ENCODE measurements at places on chromosomes 11 and 22. TPM values are rescaled to one million over a fixed set of nuclear protein-coding genes. Genes with fewer than 3 reads are reported as not detected.

DNA sequence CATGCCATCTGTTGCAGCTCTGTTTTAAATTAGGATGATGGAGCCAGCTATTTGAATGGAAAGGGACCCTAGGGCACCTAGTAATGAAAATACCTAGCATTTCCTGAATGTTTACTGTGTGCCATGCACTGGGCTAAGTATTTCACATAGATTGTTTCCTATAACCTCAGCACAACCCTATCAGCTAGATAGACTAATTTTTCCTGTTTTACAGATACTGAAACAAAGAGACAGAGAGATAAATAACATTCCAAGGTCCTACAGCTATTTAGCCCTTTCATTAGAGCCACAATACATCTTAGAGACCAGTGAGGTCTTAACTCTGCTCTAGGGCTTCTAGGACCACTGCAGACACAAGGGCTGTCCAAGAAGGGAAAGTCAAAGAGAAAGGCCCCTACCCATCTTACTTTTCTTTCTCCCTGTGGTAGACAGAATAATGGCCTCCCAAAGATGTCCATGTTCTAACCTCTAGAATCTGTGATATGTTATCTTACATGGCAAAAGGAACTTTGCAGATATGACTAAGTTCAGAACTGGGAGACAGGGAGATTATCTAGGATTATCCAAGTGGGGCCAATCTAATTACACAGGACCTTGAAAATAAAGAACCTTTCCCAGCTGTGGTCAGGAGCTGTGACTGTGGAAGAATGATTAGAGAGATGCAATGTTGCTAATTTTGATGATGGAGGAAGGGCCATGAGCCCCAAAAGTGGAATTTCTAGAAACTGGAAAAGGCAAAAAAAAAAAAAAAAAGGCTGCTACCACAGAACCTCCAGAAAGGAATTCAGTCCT is 157.0 kb downstream of the CCDC34 start:
- DNase-seq = no peak
- H3K27ac ChIP-seq = peak overlapping the region; percentile 31
- H3K4me3 ChIP-seq = no peak overlapping the region

DNA sequence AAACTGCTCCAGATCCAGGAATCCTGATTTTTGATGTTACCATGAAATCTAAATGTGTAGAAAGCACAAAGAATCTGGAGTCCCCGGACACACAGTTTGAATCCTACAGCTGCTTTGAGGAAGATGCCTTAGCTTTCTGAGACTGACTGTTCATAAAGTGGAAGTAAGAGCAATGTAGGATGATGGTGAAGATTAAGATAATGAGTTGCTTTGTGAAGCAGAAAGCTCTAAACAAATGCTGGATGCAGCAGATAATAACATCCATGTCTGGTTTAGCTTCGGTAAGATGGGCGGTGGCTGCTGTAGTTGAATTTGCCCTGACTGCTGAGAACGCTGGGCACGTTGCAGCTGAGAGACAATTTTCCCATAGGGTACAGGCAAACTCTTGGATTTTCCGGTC is 20.1 kb downstream of the OVOL1 start:
- no peak overlapping the region for H3K4me3 ChIP-seq
- H3K36me3 ChIP-seq = no peaks in the 10 kb centered on the region
- no peak for DNase-seq
- H3K27me3 ChIP-seq = peaks cover 70% of the 10 kb centered on the region
- no peak overlapping the region for H3K27ac ChIP-seq

The SIK3 gene
- 36.3 TPM for total RNA-seq

The MUC15 gene
- not detected for total RNA-seq

The APOA4 gene
- not detected for total RNA-seq

The NFAM1 gene
- total RNA-seq = 1.2 TPM
